EL (cell line): ENCODE measurements at places on chromosomes 11 and 22.

DNA sequence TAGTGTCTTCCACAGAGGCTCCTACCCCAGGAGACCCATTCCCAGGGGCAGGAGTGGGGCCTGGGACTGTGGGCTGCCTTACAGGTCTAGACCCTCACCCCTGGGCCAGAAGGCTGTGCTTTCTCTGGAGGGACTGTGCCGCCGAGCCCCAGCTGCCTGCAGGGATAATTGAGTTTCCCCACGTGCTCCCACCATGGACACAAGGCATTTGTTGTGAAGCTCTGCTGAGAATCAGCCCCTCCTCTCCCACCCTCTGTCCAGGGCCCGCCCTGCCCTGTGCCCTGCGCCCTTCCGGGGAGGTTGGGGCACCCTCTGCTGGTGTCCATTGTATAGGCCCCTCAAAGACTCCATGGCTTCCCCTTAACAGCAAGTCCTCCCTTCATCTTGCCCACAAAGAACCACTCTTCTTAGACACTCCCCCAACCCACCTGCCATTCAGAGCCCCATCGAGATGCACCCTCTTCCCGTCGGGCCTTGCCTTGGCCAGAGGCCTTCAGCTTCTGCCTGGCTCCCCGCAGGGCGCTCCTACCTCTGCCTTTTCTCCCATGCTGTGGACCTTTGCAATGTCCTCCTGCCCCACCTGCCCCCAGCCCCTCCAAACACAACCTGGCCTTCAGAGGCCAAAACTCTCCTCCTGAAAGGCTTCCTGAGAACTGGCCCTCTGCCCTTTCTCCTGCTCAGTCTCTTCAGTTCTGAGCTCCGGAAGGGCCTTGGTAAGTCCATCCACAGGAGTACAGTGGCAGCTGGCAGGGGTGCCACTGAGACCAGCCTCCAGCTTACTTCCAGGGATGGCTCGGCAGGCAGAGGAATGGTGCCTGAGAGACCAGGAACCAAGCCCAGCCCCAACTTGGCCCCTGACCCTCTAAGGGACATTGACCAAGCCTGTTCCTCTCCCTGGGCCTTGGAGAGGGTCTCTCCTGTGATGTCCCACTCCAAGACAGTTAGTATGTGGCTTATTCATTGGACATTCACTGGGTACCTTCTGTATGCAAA is 22.4 kb downstream of the DUSP8 start:
- no peak for DNase-seq

DNA sequence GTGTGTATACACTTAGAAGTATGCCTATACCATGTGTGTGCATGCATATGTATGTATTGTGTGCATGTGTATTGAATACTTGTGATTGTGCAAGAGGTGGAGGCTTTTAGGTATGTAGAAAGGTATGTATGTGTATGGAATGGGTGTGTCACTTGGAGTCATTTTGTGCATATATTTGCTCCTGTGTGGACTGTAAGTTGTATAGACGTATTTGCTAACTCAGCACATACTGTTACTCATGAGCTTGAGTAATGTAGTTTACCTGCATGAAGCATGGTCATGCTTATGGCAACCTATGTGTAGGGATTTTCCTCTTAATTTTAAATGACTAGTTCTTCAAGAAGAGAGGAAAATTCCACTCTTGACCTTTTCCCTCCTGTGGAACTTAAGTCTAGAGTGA is 507.6 kb upstream of the LARGE1 start:
- no peak for DNase-seq

DNA sequence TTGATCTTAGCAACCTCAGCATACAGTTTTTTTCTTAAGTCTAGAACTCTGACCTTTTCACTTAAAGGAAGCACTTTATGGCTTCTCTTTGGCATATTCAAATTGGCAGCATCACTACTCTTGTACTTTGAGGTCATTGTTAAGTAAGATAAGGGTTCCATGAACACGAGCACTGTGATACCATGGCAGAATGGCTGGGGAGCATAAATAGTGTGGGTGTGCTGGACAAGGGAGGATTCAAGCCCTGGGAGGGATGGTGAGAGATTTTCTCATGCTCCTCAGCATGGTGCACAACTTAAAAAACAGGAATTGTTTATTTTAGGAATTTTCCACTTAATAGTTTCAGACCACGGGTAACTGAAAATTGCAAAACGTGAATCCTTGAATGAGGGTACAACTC is 111.4 kb downstream of the ATXN10 start:
- no peak for DNase-seq

DNA sequence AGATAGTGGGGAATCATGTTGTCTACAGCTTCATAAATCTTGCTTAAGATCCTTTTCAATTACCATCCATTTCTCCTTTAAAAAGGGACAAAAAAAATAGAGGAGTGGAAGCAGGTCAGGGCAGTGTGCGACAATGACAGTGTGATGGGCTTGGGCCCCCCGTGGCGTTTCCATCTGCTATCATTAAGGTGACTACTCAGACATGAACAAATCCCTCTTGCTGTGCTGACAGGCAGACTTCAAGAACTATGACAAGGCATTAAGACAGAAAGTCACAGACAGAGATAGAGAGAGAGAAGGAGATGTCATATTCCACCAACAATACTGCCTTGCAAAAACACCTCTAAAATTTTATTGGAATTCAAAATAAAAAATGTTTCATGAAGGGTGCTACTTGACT is 263.2 kb downstream of the DCDC1 start:
- no peak for DNase-seq

DNA sequence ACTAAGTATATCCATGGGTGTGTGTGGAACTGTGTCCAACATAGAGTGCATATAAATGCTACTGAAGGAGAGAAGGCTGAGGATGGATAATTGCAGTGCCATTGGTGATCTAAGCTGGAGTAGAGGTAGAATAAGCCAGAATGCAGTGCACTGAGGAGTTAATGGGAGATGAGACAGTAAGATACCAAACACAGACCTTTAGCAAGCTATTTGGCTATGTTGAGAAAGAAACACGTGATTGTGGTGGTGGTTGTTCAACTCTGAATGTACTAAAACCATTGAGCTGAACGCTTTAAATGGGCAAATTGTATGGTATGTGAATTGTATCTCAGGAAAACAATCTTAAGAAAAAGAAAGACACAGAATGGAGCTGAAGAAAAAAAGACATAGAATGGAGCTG is 22.8 kb downstream of the JAML start:
- DNase-seq, result no peak

GRCh38 chr22:29233277-29233877 is 27.7 kb downstream of the EMID1 start:
- DNase-seq, result no peak

- no peak for DNase-seq
Measured at GRCh38 chr11:65927904-65928397, 8.7 kb downstream of the DRAP1 start.

- no peak for DNase-seq
Measured at GRCh38 chr11:12523180-12523924, 146.0 kb downstream of the PARVA start.

DNA sequence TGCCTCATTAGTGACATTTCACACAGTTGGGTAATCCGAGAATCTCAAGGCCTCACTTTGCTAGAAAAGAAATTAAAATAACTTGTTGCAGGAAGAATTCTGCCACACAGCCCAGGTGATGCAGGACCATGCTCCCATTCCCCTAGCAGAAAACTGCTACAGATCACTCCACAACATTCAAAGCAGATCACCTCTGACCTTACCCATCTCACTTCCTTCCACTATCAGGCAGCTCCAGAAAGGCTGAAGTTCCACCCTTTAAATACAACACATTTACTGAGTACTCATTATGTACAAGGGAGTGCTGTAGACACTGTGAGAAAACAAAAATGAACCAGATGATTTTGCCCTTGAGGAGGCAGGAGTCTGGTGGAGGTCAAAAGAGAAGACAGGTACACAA is 231.0 kb downstream of the TTC28 start:
- no peak for DNase-seq

- DNase-seq, result no peak
Measured at GRCh38 chr11:71488681-71489270, 35.8 kb downstream of the NADSYN1 start.

DNA sequence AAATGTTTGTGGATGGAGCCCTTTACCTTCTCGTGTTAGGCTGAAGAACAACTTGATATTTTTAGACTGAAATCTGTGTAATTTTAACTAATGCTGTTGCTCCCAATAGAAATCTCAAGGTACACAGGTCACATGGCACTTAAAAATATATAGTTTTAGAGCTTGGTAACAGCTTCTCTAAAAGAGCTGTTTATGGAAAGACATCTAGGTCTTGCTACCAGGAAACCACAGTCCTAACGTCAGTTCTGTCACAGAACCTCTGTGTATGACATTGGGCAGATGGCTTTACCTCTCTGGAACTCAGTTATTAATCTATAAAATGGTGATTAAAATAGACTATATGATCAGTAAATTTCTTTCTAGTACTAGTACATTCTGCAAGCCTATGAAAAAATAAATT is 35.4 kb downstream of the PAK1 start:
- DNase-seq, result no peak

- DNase-seq, result no peak
Measured at GRCh38 chr11:72718101-72718501, 34.1 kb downstream of the ARAP1 start.

DNA sequence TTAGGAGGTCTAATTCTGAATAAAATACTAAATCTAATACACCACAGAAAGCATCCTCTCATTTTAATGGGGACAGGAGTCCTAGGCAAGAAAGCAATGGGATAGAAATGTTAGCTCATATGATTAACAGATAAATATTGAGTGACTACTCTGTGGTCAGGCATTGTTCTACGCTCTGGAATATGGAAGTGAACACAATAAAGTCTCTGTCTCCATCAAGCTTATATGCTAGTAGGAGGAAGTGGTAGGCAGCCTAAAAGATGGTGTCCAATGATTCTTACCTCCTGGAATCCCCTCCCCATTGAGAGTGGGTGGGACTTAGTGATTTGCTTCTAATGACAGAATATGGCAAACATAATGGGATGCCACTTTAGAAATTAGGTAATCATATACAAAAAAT is 160.3 kb upstream of the PDGFD start:
- DNase-seq, result no peak

GRCh38 chr11:88629496-88629895 is 292.0 kb upstream of the CTSC start:
- peak; percentile 57 for DNase-seq

- peak; percentile 22 for DNase-seq
Measured at GRCh38 chr11:45815747-45816146, 10.8 kb downstream of the SLC35C1 start.

DNA sequence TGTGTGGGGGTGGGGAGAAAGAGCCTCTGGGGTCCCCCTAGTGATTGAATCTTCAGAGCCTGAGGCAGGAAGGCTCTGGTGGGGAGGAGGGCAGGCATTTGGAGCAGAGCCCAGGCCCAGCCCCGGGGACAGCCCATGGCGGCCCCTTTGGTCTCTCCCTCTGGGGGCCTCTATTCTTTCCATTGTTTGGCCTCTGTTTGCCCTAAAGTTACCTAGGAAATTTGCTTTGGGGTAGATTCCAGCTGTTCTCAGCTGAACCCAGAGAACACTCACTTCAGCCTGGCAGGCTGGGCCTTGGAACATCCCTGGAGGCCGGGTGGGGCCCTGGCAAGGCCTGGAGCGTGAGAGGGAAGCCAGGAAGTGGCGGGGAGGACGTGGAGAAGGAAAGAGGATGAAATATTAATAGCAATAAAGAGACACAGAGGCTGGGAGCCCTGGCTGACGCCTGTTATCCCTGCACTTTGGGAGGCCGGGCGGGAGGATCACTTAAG is 22.9 kb upstream of the A4GALT start:
- DNase-seq, result peak; percentile 21

DNA sequence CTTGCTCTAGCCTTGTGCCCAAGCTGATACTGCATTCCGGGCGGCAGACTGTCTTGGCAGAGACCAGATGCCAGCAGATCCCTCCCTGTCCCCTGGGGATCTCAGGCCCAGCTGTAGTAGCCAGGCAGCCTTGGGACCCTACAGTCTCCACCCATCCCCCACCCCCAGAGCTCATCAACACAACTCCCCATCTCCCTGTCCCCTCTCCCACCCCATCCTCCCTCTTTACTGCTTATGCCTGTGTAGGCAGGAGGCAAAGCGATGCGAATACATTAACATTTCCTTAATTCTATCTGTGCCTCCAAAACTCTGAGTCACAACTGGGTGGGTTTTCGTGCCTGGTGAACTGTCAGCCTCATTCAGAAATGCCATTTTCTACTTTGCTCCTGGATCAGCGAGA is 547.6 kb downstream of the BUD13 start:
- no peak for DNase-seq

DNA sequence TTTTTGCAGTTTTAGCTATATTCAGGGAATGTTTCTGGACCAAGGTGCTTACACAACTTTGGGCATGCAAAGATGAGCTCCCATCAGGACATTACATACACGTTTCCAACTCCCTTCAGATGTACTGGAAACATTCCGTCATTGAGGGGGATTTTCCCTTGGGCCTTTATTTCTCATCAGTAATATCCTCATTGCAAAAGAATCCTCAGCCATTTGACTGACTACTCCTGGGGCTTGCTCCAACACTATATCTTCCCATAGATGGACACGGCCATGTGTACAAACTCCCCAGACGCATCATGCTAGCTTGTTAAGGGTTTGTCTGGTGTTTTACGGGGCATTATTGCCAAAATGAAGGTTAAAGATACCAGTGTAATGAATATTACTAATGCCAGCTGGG is 59.3 kb upstream of the NUP160 start:
- DNase-seq, result peak; percentile 65

GRCh38 chr11:44403176-44403575 is 93.2 kb upstream of the ALX4 start:
- DNase-seq, result no peak

DNA sequence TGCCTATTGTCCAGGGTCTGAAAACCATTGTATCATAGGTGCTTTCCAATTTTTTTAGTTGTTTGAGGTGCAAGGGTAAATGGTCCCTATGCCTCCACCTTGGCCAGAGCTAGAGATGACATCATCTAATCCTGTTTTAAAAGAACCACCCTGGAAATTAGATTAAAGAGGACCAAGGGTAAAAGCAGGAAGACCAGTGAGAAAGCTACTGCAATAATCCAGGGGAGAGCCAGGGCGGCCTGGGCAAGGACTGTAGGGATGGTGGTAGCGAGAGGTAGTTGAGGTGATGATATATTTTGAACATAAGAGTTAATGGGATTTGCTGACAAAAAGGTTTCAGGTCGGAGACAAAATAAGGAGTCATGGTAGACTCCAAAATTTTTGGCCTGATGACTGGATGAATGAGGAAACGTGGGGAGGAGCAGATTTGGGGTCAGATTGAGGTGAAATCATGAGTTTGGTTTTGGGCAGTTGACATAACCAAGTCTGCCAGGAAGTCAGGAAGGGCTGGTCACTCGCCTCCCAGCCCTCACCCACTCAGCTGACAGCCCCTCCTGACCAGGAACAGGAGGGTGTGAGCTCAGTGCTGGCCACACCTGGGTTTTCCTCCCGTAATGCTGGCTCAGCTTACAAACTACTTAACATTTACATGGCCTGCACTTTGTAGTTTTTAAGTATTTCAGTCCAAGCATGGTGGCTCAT is 23.0 kb downstream of the SCN4B start:
- DNase-seq, result no peak
